ENCODE measurements at places on chromosomes 12 and 14. TPM values are rescaled to one million over a fixed set of nuclear protein-coding genes. Genes with fewer than 3 reads are reported as not detected.

The KRT79 gene
- total RNA-seq = not detected

- H3K4me1 ChIP-seq = peaks cover 5% of the 10 kb centered on the region
- H3K4me3 ChIP-seq = no peak overlapping the region
- no peaks in the 10 kb centered on the region for H3K27me3 ChIP-seq
- no peak overlapping the region for H3K27ac ChIP-seq
- H3K36me3 ChIP-seq = no peaks in the 10 kb centered on the region
Measured at GRCh38 chr12:122515275-122515674, 11.5 kb downstream of the RSRC2 start.

DNA sequence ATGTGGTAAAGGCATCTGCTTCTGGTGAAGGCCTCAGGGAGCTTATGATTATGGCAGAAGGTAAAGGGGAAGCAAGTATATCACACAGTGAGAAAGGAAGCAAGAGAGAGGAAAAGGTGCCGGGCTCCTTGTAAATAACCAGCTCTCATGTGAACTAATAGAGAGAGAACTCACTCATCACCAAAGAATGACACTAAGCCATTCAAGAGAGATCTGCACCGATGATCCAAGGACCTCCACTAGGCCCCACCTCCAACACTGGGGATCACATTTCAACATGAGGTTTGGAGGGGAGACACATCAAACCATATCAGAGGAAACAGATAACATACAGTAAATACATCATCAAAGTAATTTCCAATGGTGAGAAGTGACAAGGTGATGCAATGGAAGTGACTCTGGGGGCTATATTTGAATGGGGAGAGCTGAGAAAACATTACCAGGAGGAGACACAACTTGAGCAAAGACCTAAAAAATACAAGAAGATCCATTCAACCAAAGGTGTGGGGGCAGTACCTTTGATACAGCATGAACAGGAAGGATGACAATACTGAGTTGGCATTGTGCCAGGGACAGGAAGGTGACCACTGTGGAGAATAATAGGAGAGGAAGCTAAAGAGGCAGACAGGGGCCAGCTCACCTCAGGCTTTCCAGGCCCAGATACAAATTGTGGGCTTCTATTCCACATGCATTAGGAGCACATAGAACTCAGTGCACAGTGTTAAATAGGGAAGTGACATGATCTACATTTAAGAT, 134.4 kb upstream of the GRIP1 start:
- DNase-seq = no peak
- no peak overlapping the region for H3K27ac ChIP-seq
- H3K36me3 ChIP-seq = no peaks in the 10 kb centered on the region
- H3K4me1 ChIP-seq = no peaks in the 10 kb centered on the region
- no peak overlapping the region for H3K4me3 ChIP-seq

DNA sequence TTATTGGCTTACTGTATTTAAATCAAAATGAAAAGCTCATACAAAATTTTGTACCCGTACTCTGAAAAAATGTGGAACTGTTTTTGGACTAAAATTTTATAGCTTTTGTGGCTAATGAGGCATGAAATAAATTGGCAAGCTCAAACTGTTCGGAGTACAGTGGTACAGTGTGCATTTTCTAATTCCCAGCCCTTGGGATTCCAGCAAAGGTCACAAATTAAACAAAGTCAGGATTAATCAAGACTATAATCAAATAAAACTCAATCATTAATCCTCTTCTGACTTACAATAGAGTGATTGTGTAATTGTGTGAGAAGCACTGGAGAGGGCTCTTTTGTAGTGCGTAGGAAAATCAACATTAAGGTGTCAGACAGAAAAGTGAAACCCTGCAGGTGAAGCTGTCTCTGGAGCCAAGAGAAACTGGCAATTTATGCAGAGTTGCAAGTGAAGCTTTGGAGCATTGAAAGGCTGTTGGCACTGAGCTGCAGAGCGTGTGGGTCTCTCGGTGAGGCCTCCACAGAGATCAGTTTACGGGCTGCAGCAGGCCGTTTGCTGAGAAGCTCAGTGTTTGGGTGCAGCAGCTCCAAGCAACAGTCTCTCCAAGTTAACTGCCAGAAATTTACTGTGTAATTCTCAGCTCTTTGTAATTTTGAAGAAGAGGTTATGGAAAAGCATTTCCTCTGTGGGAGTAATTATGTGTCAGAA, 275.9 kb downstream of the FBXL14 start:
- H3K4me3 ChIP-seq = no peak overlapping the region
- peaks cover 17% of the 10 kb centered on the region for H3K4me1 ChIP-seq
